ENCODE measurements at places on chromosomes 6 and 20.

DNA sequence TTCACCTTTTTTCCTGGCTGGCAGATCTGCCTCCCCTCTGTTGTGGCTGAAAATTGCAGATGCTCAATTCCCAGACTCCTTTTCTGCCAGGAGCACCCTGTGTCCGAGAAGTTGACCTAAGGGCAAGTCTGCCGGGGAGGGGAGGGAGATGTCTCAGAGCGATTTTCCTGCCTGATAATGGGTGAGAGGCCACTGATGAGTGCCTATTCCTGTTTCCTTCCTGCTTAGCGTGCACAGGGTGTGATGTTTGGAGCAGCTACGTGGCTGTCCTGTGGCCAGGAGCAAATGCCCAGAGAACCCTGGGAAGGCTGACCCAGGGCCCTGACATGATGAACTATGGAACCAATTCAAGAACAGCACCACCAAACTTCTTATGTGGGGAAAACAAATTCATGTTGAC, 22.5 kb downstream of the SOX4 start:
- no peak for DNase-seq
- peaks cover 9% of the 10 kb centered on the region for H3K4me1 ChIP-seq
- no peak overlapping the region for H3K4me3 ChIP-seq

- no peak overlapping the region for H3K4me3 ChIP-seq
- no peak overlapping the region for H3K27ac ChIP-seq
- H3K27me3 ChIP-seq = no peaks in the 10 kb centered on the region
- no peaks in the 10 kb centered on the region for H3K36me3 ChIP-seq
- H3K4me1 ChIP-seq = peaks cover 32% of the 10 kb centered on the region
- DNase-seq = no peak
These were observed 26.2 kb upstream of the VEGFA start for GRCh38 chr6:43743682-43744381.

- H3K27ac ChIP-seq = peak overlapping the region; percentile 67
- DNase-seq = peak; percentile 40
These were observed 7.4 kb upstream of the FGD2 start for GRCh38 chr6:36997811-36998722.

- no peaks in the 10 kb centered on the region for H3K27me3 ChIP-seq
- peaks cover 28% of the 10 kb centered on the region for H3K4me1 ChIP-seq
- DNase-seq = no peak
- no peak overlapping the region for H3K27ac ChIP-seq
- H3K4me3 ChIP-seq = no peak overlapping the region
- H3K36me3 ChIP-seq = no peaks in the 10 kb centered on the region
These were observed 106.3 kb downstream of the CENPW start for GRCh38 chr6:126446248-126446647.

- no peak for DNase-seq
- no peak overlapping the region for H3K27ac ChIP-seq
- peaks cover 11% of the 10 kb centered on the region for H3K4me1 ChIP-seq
- peaks cover 5% of the 10 kb centered on the region for H3K36me3 ChIP-seq
- H3K4me3 ChIP-seq = peak overlapping the region; percentile 73
These were observed 483 bp downstream of the SMIM26 start for GRCh38 chr20:18567739-18568091.

DNA sequence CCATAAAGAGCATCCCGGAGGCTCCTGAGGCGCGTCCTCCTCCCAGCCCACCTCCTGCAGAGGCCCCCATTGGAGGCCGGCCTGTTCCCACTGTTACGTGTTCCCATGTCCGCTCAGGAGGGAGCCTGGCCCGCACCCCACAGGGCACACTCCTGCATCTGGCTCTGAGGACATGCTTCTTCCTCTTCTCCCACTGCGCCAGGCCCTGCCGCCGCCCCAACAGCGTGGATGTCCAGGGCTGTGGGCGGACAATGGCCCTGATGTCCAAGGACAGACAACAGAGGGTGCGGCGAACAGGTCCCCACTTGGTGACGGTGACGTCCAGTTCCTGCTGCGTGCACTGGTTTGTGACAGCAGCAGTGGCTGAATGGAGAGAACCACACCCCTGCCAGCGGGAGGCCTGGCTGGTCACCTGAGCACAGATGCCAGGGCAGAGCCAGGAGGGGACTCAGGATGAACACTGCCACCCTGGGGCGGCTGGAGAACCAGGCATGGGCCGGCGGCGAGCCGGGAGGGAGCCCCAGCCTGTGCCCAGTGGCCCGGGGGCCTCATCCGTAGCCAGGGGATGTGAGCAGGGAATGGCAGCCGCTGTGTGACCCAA, 26.6 kb downstream of the FRMD1 start:
- no peaks in the 10 kb centered on the region for H3K4me1 ChIP-seq
- no peak for DNase-seq
- H3K27ac ChIP-seq = no peak overlapping the region
- no peaks in the 10 kb centered on the region for H3K27me3 ChIP-seq
- no peaks in the 10 kb centered on the region for H3K36me3 ChIP-seq

GRCh38 chr6:122838060-122838780, 49.2 kb downstream of the SMPDL3A start:
- H3K27me3 ChIP-seq = no peaks in the 10 kb centered on the region
- H3K4me1 ChIP-seq = peaks cover 9% of the 10 kb centered on the region
- H3K4me3 ChIP-seq = no peak overlapping the region
- H3K27ac ChIP-seq = no peak overlapping the region
- no peak for DNase-seq
- no peaks in the 10 kb centered on the region for H3K36me3 ChIP-seq

DNA sequence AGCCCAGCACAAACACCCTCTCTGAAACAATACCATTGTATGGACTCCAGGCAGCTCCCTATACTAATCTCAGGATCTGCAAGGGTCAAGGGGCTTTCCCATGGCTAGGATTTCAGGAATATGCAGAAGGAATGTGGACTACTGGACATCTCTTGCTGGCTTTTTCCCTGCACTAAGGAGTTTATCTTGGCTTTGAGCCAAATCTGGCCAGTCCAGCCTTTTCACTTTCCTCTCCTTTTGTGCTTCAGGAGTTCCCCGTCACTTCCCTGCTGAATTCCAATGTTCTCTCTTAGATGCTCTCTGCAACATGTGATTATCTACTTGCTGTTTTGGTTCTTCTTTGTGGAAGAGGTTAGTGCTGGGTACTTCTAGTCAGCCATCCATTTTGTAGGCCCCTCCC, 568.2 kb downstream of the HDGFL1 start:
- DNase-seq = no peak
- H3K4me3 ChIP-seq = no peak overlapping the region
- no peaks in the 10 kb centered on the region for H3K36me3 ChIP-seq
- H3K27me3 ChIP-seq = no peaks in the 10 kb centered on the region
- H3K4me1 ChIP-seq = no peaks in the 10 kb centered on the region
- H3K27ac ChIP-seq = no peak overlapping the region

- peak overlapping the region; percentile 96 for H3K4me3 ChIP-seq
- no peaks in the 10 kb centered on the region for H3K36me3 ChIP-seq
- peak overlapping the region; percentile 83 for H3K27ac ChIP-seq
- DNase-seq = peak; percentile 96
These were observed 394 bp downstream of the AKAP12 start for GRCh38 chr6:151240036-151240685.

DNA sequence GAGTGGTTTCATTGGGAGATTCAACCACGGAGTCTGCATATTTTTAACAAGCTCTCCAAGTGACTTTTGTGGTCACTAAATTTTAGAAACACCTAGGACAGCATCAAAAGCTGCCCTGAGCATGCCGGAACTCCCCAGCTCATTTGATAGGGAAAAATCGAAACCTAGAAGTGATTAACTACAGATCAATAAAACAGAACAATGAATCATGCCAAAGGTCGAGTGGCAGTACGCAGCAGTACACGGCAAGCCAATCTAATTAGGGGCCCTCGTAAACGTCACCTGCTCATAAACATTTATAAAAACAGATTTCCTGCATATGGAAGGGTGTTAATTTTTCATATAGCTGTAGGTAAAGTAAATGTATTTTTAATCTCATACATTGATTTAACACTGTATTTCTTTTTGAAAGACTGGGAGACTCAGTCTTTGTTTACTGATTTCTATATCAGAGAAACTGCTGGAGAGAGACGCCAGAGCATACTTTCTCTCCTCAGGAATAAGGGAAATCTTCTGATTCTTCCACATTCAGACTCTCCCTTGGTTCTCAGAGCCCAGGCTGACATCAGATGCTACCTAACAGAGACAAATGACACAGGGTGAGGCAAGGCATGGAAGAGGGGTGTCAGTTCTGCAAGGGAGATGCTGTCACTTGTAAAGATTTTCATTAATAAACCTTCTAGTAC, 232.5 kb downstream of the PTPRT start:
- no peak for DNase-seq
- no peak overlapping the region for H3K27ac ChIP-seq
- H3K4me1 ChIP-seq = no peaks in the 10 kb centered on the region

DNA sequence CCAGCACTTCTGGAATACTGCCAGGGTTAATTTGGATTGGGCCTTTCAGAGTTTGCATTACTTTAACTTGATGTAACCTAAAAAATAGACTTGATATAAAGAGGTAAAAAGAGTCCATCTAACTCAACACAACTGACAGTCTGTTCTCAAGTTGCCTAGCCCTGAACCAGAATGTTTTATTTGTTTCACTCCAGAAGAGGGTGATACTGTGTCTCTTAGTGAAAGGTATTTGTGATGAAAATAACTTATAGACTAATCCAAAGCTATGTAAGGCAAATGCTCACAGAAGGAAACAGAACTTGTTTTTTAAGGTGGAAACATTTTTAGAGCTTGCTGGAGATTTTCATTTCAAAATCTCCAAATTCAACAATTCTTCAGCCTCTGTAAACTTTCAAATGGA, 469.1 kb upstream of the RUNX2 start:
- H3K36me3 ChIP-seq = no peaks in the 10 kb centered on the region
- no peak overlapping the region for H3K27ac ChIP-seq

GRCh38 chr6:41504466-41505121, 41.6 kb upstream of the FOXP4 start:
- H3K27ac ChIP-seq = no peak overlapping the region
- H3K27me3 ChIP-seq = peaks cover 93% of the 10 kb centered on the region
- peak; percentile 54 for DNase-seq
- peak overlapping the region; percentile 43 for H3K4me3 ChIP-seq

DNA sequence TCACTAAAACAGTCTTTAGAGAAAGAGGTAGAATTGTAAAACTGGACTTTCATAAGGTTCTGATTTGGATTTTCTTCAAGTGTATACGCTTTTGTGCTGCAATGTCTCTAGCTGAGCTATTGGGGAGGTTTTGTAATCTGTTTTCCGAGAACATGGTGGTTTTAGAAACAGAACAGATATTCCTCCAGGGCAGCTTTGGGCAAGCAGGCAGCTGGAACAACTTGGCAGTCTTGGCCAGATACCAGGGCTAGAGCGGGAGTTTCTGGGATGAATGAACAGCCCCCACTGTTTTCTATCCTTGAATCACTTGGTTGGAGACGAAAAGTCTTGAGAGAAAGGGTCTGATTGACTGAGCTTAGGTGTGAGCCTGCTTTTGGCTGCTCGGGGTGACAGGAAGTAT, 17.1 kb upstream of the ARMC2 start:
- no peak overlapping the region for H3K27ac ChIP-seq
- no peak overlapping the region for H3K4me3 ChIP-seq
- DNase-seq = no peak
- H3K4me1 ChIP-seq = no peaks in the 10 kb centered on the region
- no peaks in the 10 kb centered on the region for H3K36me3 ChIP-seq

DNA sequence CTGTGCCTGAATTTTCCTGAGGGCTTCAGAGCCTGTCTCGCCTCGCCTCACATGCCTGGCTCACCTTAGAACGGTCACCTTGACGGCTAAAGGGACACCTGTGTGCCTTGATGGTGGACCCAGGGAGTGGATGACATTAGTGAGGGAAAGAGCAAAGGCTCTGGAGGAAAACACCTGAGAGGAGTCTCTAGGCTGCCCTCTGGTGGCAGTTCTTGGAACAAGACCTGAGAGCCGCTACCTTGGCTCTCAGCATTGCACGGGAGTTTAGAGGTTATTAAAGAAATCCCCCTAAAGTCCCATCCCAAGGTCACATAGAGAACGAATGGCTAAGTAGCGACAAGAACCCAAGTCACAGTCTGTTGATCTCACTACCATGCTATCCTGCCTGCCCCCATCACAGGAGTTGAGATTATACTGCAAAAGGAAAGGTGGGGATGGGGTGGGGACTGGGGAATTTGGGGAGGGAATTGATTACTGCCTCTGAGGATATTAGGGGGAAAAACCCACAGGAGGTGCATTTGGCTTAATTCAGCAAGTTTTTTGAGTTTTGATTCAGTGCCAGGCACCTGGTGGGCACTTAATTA, 7.9 kb upstream of the CDSN start:
- H3K4me3 ChIP-seq = no peak overlapping the region
- no peaks in the 10 kb centered on the region for H3K27me3 ChIP-seq
- H3K4me1 ChIP-seq = peaks cover 13% of the 10 kb centered on the region
- DNase-seq = peak; percentile 80
- no peaks in the 10 kb centered on the region for H3K36me3 ChIP-seq

- no peaks in the 10 kb centered on the region for H3K4me1 ChIP-seq
- no peak overlapping the region for H3K27ac ChIP-seq
- no peaks in the 10 kb centered on the region for H3K36me3 ChIP-seq
- no peaks in the 10 kb centered on the region for H3K27me3 ChIP-seq
These were observed 73.8 kb upstream of the MANEA start for GRCh38 chr6:95503568-95503967.

- no peaks in the 10 kb centered on the region for H3K36me3 ChIP-seq
- H3K4me3 ChIP-seq = no peak overlapping the region
- no peaks in the 10 kb centered on the region for H3K27me3 ChIP-seq
- no peaks in the 10 kb centered on the region for H3K4me1 ChIP-seq
- DNase-seq = no peak
- H3K27ac ChIP-seq = no peak overlapping the region
These were observed 70.2 kb downstream of the PERP start for GRCh38 chr6:138037009-138037504.

DNA sequence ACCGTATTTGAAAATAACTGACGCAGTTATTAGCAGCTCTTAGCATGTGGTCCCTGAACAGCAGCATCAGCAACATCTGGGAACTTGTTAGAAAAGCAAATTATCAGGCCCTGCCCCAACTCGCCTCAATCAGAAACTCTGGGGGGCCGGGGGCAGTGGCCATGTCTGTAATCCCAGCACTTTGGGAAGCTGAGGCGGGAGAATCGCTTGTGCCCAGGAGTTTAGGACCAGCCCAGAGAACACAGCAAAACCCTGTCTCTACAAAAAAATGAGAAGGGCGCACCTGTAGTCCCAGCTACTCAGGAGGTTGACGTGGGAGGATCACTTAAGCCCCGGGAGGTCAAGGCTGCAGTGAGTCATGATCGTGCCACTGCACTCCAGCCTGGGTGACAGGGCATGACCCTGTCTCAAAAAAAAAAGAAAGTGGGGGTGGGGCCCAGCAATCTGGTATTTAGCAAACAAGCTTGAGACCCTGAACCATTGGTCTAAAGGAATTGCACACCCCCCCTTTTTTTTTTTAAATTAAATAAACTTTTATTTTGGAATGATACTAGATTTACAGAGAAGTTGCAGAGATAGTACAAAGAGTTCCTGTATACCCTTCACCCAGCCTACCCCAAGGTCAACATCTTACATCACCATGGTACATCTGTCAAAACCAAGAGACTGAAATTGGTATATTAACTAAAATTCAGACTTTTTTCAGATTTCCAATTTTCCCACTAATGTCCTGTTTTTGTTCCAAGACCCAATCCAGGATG, 6.7 kb downstream of the SRXN1 start:
- no peak for DNase-seq
- no peaks in the 10 kb centered on the region for H3K27me3 ChIP-seq
- H3K27ac ChIP-seq = no peak overlapping the region

Data from neural progenitor cell (in vitro differentiated cells).